Esophagus squamous epithelium (tissue), 5 donors: ENCODE measurements at places on chromosomes 12 and 14.

- H3K4me1 ChIP-seq, result no peaks in the 10 kb centered on the region
- H3K27ac ChIP-seq, result no peak overlapping the region
- H3K27me3 ChIP-seq, result no peaks in the 10 kb centered on the region
- no peak for DNase-seq
Observed at GRCh38 chr12:86959766-86960458, 703.7 kb upstream of the MGAT4C start.

DNA sequence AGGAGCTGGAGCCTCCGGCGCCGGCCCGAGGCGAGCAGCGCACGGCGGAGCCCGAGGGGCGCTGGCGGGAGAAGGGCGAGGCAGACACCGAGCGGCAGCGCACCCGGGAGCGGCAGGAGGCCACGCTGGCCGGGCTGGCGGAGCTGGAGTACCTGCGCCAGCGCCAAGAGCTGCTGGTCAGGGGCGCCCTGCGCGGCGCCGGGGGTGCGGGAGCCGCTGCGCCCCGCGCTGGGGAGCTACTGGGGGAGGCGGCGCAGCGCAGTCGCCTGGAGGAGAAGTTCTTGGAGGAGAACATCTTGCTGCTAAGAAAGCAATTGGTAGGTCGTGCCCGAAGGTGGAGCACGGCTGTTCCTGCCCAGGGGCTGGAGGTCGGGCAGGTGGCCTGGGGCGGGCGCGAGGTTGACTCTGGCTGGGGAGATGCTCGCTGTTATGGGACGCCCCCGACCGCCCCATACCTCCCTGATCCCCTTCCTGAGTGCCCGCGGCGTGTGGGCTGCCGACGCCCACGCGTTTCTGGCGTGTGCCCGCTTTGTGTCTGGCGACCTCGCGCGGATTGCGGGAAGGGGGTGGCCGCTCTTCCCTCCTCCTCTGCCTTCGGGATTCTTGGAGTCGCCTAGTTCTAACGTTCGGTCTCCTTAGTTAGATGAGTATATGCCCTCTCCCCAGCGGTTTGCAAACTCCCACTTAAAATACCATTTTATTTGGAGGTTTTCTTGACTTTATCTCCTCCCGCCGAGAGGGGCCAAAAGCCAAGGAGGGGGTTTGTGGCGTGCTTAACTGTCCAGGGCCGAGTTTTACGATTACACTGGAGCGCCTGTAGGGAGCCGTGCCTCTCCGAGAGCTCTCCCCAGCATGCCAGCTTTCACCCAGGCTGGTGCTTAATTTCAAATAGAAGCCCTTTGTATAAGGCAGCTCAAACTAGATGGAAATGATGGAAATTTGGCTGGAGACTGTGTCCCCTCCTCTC lies 752 bp downstream of the DACT1 start:
- peaks cover 8% of the 10 kb centered on the region for H3K4me1 ChIP-seq
- H3K27me3 ChIP-seq, result no peaks in the 10 kb centered on the region
- H3K4me3 ChIP-seq, result peak overlapping the region; percentile 71
- peak overlapping the region; percentile 65 for H3K27ac ChIP-seq

DNA sequence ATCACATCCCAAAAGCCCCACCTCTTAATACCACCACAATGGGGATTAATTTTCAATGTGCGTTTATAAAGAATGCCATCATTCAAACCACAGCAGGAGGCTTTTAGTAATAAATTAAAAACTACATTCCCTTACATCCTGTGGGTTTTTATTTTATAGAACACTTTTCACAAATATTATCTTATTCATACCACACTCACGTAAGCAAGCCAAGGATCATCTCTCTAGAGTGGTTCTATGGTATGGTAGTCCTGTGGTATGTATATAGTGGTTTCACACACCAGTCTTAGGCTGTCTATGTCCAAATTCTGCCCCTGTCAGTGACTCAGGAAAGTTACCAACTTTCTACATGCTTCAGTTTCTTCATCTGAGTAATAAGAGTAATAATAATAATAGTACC lies 100.2 kb downstream of the GALC start:
- no peaks in the 10 kb centered on the region for H3K4me1 ChIP-seq
- H3K36me3 ChIP-seq, result no peaks in the 10 kb centered on the region
- H3K27me3 ChIP-seq, result no peaks in the 10 kb centered on the region
- no peak overlapping the region for H3K4me3 ChIP-seq

- H3K4me3 ChIP-seq, result no peak overlapping the region
- no peaks in the 10 kb centered on the region for H3K36me3 ChIP-seq
- H3K4me1 ChIP-seq, result no peaks in the 10 kb centered on the region
- no peaks in the 10 kb centered on the region for H3K27me3 ChIP-seq
Observed at GRCh38 chr14:105709281-105710118, 183.1 kb downstream of the TMEM121 start.

- H3K36me3 ChIP-seq, result no peaks in the 10 kb centered on the region
- DNase-seq, result no peak
- H3K4me3 ChIP-seq, result no peak overlapping the region
- H3K27ac ChIP-seq, result peak overlapping the region; percentile 56
- no peaks in the 10 kb centered on the region for H3K4me1 ChIP-seq
Observed at GRCh38 chr12:62785941-62786559, 148.9 kb downstream of the PPM1H start.

DNA sequence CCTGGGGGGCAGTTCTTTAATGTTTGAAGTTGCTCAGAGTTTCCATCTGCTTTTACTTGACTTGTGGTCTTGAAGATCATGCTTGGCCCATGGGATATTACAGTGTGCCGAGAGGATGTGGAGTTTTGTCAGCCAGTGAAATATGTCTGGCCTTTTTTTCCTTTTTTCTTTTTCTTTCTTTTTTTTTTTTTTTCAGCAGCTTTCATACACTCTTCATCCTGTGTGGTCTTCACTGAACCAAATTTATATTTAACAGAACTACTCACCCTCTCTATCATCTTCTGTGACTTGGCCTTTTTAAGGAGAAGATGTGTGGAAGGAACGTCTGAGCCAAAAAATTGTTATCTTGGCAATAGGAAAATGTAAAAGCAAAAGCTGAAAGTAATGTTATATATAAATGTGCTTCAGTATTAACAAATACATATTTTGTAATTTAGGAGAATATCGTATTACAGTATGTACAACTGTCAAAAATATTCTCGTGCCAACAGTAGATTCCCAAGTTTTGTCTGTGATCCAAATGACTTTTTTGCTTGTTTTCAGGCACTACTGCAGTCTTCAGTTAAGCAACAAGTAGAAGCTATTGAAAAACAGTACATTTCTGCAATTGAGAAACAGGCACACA lies 200.6 kb downstream of the CCDC91 start:
- DNase-seq, result no peak
- H3K27ac ChIP-seq, result no peak overlapping the region
- no peaks in the 10 kb centered on the region for H3K4me1 ChIP-seq
- H3K27me3 ChIP-seq, result no peaks in the 10 kb centered on the region
- H3K36me3 ChIP-seq, result no peaks in the 10 kb centered on the region
- H3K4me3 ChIP-seq, result no peak overlapping the region

DNA sequence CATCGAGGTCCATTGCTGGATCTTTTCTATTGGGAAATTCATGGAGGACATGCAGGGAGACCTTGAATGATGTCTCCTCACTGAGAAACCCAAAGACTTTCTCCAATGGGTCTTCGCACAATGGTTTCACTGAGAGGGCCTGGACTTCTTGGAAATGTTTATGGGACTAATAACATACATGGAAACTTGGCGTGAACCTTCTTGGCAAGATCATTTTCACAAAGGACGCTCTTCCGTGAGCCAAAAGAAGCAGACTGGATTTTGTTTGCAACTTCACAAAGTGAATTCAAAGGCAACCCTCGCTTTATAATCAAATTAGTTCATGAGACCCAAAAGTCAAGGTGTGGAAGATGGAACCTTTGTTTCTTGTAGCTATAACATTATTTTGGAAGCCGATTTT lies 154.4 kb downstream of the TMEM132C start:
- no peaks in the 10 kb centered on the region for H3K36me3 ChIP-seq
- no peak overlapping the region for H3K4me3 ChIP-seq
- no peak overlapping the region for H3K27ac ChIP-seq
- DNase-seq, result no peak

- no peaks in the 10 kb centered on the region for H3K36me3 ChIP-seq
- no peak overlapping the region for H3K27ac ChIP-seq
- no peak overlapping the region for H3K4me3 ChIP-seq
- no peak for DNase-seq
- H3K27me3 ChIP-seq, result no peaks in the 10 kb centered on the region
Observed at GRCh38 chr14:97299661-97300060, 502.5 kb downstream of the VRK1 start.

DNA sequence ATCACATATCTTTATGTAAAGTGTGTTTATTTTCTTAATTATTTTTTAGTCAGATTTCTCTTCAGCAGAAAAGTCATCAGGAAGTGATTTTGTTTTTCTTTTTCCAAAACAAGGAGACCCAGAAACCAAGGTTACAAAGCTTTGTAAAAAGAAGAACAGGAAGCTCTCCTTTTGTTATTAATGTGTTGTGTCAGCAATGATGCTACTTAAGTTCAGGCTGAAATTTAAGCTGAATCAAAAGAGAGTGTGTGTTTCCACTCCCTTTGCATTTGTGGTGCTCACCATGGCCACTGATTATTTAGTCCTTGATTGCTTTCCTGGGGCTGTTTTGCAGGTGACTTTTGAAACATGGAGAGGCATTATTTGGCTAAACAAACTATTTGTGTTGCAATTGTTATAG lies 155.3 kb upstream of the ATP2B1 start:
- no peaks in the 10 kb centered on the region for H3K27me3 ChIP-seq
- no peak for DNase-seq
- H3K4me3 ChIP-seq, result no peak overlapping the region
- peak overlapping the region; percentile 0 for H3K27ac ChIP-seq
- no peaks in the 10 kb centered on the region for H3K36me3 ChIP-seq

- no peak for DNase-seq
- H3K4me1 ChIP-seq, result no peaks in the 10 kb centered on the region
- no peak overlapping the region for H3K4me3 ChIP-seq
- H3K27me3 ChIP-seq, result no peaks in the 10 kb centered on the region
- no peak overlapping the region for H3K27ac ChIP-seq
Observed at GRCh38 chr12:15829255-15829654, 40.1 kb upstream of the EPS8 start.

- no peaks in the 10 kb centered on the region for H3K4me1 ChIP-seq
- no peak overlapping the region for H3K27ac ChIP-seq
- DNase-seq, result no peak
- no peaks in the 10 kb centered on the region for H3K27me3 ChIP-seq
Observed at GRCh38 chr12:59620326-59620725, 24.5 kb downstream of the SLC16A7 start.

DNA sequence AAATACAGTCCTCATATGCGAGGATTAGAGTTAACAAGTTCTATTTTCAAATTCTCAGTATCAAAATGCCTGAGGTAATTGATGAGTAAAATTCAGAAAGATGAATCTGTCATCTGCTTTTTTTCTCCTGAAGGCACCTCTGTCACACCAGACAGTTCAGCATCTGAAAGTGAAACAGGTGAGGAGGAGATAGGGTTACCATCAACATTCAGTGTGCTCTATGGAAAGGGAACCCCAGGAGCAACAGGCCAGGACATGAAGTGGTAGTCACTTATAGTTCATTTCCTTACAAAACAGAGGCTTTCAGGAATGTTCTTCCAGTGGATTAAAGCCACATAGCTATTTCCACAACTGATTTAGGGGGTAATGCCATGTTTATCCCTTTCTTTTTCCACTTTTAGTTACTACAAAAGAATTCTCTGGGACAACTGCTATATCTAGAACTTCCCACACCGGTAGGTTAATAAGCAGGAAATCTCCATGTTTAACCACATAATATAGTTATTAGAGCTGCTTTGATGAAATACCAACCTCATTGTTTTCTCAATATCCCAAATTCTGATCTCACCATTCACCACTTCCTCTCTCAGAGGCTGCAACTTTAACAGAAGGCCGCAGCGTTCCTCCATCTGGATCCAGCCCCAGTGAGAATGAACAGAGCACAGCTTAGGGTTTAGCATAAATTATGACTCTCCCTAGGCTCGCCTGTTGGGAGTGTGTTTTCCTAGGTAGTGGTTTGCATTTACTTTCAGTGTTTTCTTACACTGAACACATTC lies 177.0 kb upstream of the CNTN1 start:
- no peak for DNase-seq
- H3K4me1 ChIP-seq, result no peaks in the 10 kb centered on the region
- no peak overlapping the region for H3K27ac ChIP-seq
- H3K27me3 ChIP-seq, result no peaks in the 10 kb centered on the region
- H3K4me3 ChIP-seq, result no peak overlapping the region

- no peak for DNase-seq
- H3K4me3 ChIP-seq, result no peak overlapping the region
- no peaks in the 10 kb centered on the region for H3K27me3 ChIP-seq
Observed at GRCh38 chr14:92657457-92658142, 90.8 kb downstream of the LGMN start.

GRCh38 chr12:51269174-51270066 lies 795 bp downstream of the SMAGP start:
- H3K36me3 ChIP-seq, result peaks cover 12% of the 10 kb centered on the region
- peak overlapping the region; percentile 96 for H3K4me3 ChIP-seq
- peaks cover 2% of the 10 kb centered on the region for H3K4me1 ChIP-seq
- H3K27ac ChIP-seq, result peak overlapping the region; percentile 94
- no peak for DNase-seq

GRCh38 chr12:31362759-31363415 lies 36.9 kb upstream of the SINHCAF start:
- H3K4me1 ChIP-seq, result peaks cover 8% of the 10 kb centered on the region
- no peaks in the 10 kb centered on the region for H3K36me3 ChIP-seq
- DNase-seq, result no peak
- H3K27ac ChIP-seq, result peak overlapping the region; percentile 66

DNA sequence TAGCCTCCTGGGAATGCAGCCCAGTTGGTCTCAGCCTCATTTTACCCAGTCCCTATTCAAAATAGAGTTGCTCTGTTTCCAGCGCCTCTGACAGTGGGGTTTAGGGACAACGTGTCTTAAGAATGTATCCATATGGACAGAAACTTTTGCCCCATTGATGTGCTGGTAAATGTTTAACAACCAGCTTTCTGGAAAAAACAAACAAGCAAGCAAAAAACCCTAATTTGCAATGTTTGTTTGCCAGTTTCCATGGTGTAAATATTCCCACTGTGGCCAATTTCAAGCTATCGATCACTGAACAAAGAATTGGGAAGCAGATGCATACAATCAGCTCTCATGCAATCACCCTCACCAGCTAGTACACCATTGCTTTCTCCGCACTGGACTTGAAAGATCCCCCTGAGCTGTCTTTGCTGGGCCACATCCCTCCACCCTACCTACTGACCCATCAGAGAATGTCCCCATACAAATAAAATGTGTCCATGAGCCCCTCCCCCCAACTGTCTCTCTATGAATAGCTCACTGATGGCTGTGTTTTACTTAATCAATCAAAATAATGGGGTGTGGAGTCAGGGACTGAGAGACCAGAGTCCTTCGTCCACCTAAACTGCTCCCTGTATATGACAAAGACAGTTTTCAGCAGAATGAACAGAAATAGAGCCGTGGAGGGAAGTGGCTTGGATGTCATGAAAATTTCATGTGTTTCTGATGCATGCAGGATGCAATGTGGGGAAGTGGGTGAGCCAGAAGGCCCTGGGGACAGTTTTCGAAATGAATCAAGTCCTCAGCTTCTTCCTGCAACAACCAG lies 40.8 kb downstream of the CCDC60 start:
- no peaks in the 10 kb centered on the region for H3K36me3 ChIP-seq
- no peak for DNase-seq
- no peak overlapping the region for H3K4me3 ChIP-seq
